Tongue (tissue), 3 donors: ENCODE measurements at places on chromosomes 4 and X.

DNA sequence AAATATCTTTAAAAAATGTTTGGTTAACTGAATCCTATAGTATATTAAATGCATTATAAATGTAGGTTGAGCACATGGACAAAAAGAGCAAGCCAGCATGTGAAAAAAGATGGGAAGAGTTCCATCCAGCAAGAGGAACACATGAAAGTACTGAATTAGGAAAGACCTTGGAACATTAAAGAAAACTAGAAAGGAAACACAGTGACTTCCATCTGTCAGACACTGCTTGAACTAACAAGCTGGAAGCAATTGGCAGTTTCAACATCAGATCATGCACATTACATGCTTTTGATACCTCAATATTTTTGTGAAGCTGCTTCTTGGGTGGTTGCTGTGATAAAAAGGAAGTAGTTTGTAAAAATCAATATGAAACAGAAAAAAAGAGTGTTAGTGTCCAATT lies 626.8 kb upstream of the GNPDA2 start:
- no peak for DNase-seq

DNA sequence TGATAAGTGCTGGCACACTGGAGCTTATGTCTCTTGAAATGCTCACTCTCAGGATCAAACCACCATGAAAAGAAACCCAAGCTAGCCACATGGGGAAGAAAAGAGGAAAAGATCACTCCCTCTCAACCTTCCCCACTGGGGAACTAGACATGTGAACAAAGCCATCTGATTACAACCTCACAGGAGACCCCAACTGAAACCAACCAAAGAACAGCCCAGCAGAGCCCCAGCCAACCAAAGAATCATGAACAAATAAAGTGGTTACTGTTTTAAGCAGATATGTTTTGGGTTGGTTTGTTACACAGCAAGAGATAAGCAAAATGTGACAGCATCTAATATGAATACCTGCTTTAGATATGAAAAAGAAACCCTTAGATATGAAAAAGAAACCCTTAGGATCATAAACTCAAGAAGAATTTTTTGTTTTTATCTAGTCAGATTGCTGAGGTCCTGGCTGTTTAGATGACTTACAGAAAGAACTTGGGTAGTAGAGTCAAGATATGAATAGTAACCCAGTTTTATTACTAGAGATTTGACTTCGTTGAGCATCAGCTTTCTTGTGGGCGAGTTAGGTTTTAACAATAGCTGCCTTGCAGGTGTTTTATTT lies 23.7 kb upstream of the TLR7 start:
- DNase-seq: no peak

- no peak for DNase-seq
These were observed 14.7 kb downstream of the GAK start for GRCh38 chr4:917466-917865.

DNA sequence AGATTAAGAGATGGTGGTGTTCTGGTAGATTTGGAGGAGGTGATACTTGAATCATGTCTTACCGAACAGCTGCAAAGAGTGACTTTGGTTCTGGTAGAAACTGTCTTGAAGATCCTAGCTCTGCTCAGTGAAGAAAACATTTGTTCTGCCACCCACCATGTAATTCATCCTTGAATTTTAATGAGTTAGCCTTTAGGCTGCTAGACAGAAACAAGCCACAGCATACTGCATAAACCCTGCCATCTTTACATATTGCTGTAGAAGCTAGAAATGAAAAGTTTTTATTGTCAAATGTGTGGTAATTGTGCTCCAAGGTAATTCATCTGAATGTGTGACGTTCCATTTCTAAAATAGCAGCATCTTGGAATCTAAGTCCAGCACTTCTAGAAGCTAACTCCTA lies 161.0 kb upstream of the RAPGEF2 start:
- DNase-seq: no peak

DNA sequence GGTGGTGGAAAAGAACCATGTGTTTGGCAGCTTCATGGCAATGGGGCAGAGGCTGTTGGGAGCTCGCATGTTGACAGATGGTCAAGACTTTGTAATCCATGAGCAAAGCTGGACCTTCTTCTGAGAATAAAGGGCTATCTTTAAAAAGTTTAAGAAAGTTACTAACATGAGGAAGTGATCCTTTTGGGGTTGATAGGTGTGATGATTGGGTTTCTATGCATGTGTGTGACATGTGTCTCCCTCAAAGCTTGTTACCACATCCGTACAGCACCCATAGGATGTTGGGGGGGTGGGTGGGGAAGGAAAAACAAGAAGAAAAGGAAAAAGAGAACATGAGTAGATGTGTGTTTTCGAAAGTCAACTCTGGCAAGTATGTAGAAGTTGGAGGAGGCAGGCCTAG lies 123.0 kb upstream of the TLR3 start:
- DNase-seq: no peak

- peak; percentile 83 for DNase-seq
These were observed 35.1 kb downstream of the ENPEP start for GRCh38 chr4:110510955-110511544.

DNA sequence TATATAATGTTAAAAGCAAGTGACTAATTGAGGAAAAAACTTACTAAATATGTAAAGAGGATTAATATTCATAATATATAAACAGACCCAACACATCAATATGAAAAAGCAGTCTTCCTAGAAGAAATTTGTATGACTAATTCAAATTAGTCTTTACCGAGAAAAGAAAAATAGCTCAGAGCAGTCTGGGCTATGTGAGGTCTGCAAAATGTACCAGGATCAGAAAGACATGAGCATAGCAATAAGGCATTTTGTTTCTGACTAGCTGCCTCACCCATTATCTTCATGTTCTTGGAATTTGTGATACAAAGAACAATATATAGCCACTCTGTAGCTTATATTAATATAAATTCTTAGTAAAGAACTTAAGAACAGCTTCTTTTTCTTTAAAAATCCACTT lies 13.7 kb upstream of the TMPRSS11B start:
- DNase-seq: no peak

DNA sequence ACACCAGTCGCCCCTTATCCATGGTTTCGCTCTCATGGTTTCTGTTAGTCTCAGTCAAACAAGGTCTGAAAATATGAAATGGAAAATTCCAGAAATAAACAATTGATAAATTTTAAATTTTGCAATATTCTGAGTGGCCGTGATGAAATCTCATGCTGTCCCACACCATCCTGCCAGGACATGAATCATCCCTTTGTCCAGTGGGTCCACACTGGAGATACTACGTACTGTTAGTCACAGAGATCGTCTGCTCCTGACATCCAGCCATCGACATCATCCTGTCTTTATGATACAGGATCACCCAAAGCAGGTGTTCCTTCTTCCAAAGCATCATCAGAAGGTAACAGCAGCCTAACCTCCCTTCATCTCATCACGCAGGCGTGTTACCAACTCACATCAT lies 76.5 kb upstream of the MSX1 start:
- no peak for DNase-seq

- no peak for DNase-seq
These were observed 98.9 kb upstream of the PDLIM3 start for GRCh38 chr4:185634066-185634652.

GRCh38 chr4:102578819-102579218 lies 77.7 kb downstream of the NFKB1 start:
- peak; percentile 14 for DNase-seq

GRCh38 chrX:118261151-118261550 lies 84.8 kb upstream of the WDR44 start:
- DNase-seq: peak; percentile 89

DNA sequence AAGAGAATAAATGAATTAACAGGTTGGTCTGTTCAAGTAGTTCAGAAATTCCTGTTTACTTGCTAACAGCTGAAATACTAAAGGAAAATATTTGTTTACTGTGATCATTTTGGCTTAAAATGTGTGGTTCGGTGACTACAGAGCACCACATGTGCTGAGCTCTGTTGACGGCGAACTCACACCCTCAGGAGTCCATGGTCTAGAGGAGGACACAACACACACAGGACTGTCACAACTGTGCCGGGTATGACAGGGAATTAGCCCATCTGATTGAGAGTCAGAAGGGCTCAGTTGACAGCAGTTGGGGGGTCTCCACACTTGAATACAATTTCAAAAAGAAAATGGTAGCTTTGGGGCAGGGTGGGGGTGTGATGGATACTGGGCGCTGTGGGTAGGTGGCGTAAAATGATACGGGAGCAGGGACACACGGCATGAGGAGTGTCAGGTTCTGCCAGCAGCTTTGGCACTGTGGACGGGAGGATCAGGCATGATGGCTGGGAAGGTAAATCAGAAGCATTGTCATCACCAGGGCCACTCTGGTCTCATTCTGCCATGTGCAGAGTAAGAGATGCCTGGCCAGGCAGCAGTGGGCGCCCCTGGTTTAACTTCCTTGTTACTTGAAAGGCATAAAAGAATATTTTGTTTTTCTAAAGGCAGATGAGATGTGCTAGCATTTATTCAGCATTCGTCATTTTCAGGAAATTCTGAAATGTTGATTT lies 33.3 kb downstream of the CLDN22 start:
- no peak for DNase-seq

DNA sequence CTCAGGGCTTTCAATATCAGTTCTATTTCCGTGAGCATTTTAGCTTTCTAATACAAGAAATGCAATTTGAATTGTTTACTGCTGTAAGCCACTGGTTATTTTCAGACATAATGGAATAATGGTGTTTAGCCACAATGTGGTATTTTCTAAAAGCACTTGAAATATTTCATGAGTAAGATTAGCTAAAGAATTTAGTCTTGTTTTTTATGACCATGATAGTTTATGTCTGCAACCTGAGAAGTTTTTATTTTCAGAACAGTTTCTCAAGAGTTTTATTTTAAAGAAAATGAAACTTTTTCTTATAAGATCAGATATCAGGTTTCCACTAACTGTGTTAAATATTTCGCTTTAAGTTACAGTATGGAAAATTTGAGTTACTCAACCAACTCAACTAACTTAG lies 60.2 kb downstream of the SLIT2 start:
- DNase-seq: no peak

- no peak for DNase-seq
These were observed 161.6 kb upstream of the GPC4 start for GRCh38 chrX:133576876-133577275.

- DNase-seq: no peak
These were observed 921.8 kb upstream of the PCDH10 start for GRCh38 chr4:132227151-132227856.

- DNase-seq: no peak
These were observed 18.0 kb downstream of the PPEF1 start for GRCh38 chrX:18725310-18725943.

- DNase-seq: no peak
These were observed 88.6 kb upstream of the TRIM2 start for GRCh38 chr4:153115322-153116290.

- DNase-seq: no peak
These were observed 17.2 kb downstream of the NKX6-1 start for GRCh38 chr4:84481860-84482245.

- no peak for DNase-seq
These were observed 37.5 kb upstream of the IL21 start for GRCh38 chr4:122658377-122658776.

DNA sequence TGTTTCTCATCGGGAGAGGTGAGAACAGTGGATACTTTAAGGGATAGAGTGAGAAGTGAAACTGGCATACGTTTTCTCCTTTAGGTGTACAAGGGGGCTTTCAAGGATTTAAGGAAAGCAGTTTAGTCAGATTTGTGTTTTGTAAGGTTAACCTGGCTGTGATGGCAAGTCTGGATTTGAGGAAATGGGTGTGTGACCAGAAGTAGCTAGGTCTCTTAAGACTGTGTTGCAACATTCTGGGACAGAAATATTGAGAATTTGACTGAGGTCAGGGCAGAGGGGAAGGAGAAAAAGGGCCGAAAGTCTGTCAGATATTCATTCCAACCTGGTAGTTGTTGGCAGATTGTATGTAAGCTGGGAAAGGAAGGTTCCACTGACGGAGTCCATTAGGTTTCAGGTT lies 10.4 kb upstream of the GABRE start:
- no peak for DNase-seq

GRCh38 chrX:152824841-152825374 lies 5.6 kb downstream of the CETN2 start:
- no peak for DNase-seq

GRCh38 chrX:47175588-47175980 lies 18.0 kb upstream of the UBA1 start:
- no peak for DNase-seq

- DNase-seq: peak; percentile 31
These were observed 22.9 kb upstream of the COX7B2 start for GRCh38 chr4:46931981-46932380.

- DNase-seq: peak; percentile 76
These were observed at the start of gene SH3D19 for GRCh38 chr4:151325111-151325948. Gene SH3D19, minus strand, starts transcription at chr4:151325605. Its CDS starts 253 bp downstream, at chr4:151325352.

- DNase-seq: peak; percentile 59
These were observed 1.3 kb upstream of the OTUD5 start for GRCh38 chrX:48958635-48959094.

DNA sequence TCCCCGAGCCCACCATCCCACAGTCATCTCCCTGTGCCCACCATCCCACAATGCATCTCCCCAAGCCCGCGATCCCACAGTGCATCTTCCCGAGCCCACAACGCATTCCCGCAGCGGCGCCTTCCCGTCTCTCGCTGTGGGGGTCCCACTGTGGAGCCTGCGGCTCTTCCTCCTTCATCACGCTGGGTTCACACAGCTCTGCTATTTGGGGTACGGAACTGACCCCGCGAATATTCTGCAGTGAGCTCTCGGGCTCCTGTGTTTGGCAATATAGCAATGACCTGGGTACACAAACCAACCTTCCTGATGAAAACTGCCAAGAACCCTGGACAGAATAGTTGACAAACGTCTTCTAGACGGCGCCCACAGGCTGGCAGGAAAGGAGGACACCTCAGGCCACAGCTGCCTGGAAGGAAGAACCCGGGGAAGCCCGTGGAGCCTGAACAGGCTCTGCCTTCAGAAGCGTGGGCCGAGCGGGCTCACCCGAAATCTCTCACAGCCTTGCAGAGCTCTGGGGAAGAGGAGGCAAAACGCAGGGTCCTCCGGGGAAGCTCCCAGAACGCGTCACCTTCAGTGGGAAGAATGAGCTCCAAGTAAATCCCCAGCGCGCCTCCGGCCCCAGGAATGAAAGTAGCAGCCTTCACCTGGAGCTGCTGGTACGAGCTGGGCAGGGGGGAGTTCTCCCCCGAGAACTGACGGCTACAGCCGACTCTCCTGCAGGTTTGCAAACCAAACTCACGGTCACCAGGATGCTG lies 22.9 kb downstream of the PPP2R3B start:
- no peak for DNase-seq

- no peak for DNase-seq
These were observed 2.0 kb upstream of the ZIC3 start for GRCh38 chrX:137563681-137564651.

- no peak for DNase-seq
These were observed 224.8 kb upstream of the NOCT start for GRCh38 chr4:138790706-138791340.
